ENCODE measurements at places on chromosomes 11 and 22.

DNA sequence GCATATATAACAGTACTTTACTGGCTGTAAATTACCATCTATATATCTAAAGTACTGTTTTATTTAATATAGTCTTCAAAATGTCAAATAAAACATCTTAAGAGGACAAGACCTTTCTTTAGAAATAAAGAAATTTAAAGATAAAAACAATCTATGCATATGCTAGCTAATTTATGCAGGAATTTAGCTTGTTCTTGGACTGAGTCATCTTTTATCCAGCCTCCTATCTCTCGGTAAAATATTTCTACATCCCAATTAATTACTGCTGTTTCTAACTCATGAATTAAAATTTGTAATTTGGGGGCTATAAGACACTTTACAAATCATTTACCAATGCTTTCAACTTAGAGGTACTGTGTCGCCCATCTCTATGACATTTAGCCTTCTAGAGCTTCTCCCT lies 72.8 kb upstream of the DDI1 start:
- no peak for DNase-seq

DNA sequence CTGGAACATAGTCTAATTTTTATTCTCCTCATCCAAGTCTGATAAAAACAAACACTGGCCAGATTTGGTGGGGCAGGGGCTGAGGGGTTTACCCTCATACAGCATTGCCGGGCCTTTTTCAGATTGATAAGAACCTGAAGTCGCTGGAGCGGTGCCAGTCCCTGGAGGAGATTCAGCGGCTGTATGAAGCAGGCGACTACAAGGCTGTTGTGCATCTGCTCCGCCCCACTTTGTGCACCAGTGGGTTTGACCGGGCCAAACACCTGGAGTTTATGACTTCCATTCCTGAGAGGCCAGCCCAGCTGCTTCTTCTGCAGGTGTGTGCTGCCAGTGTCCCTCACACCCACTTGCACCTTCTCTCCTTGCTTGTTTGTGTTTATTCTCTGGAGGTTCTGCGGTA lies 55.8 kb downstream of the CABIN1 start:
- no peak for DNase-seq

- DNase-seq: no peak
Measured at GRCh38 chr11:75771646-75772410, 3.2 kb downstream of the DGAT2 start.

- DNase-seq: no peak
Measured at GRCh38 chr22:25551396-25551795, 13.1 kb upstream of the GRK3 start.

DNA sequence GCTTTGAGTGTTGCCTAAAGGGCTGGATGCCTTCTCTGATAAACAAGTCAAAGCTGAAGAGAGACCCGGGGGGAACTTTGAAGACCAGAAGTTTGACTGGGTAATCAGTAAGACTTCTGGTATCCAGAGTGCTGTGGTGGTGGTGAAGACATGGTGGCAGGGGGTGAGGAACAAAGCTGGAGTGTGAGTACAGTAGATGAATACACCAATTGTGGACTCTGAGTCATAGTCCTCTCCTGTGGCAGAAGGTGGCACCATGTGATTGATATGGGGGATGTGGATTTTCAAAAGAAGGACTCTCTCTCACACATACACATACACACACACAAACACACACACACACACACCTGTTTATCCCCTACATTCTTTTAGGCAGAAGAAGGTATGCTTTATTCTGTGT lies 12.3 kb downstream of the MS4A6A start:
- no peak for DNase-seq

- no peak for DNase-seq
Measured at GRCh38 chr11:133385781-133386180, 146.5 kb downstream of the OPCML start.

All from stimulated activated CD4-positive, alpha-beta T cell treated with anti-CD3 and anti-CD28 coated beads, Interleukin-1b, Interleukin-23, amount 100 ng/mL, for 24 hours (primary cell).